ENCODE measurements at places on chromosomes 1 and 21.

DNA sequence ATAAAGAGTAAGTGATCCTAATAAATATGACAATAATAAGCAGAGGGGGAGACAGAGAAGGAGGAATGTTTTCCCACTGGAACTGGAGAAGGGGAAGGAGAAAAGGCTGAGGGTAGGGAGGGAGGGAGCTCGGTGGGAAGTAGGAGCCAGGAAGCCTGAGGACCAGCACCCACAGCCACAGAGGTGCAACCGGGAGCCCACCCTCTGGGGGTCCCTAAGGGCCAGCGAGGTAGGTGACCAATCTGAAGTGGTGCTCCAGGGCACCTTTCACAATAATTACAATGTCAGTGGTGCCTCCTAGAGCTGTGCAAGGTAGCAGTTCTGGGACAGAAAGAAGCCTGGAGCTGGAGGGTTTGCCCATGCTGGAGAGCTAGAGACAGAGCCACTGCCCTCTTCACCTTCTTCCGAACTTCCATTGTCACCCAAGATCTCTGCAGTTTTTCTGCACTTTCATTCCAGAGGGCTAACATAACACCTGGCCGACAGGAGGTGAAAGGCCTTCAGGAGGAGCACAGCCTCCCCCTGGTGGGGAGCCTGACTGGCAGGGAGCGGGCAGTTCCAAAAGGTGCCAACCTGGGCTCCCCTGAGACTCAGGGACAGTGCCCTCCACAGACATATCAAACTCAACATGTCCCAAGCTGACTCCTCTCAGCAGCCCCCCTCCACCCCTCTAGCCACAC is 4.1 kb upstream of the AHCYL1 start:
- DNase-seq = no peak

DNA sequence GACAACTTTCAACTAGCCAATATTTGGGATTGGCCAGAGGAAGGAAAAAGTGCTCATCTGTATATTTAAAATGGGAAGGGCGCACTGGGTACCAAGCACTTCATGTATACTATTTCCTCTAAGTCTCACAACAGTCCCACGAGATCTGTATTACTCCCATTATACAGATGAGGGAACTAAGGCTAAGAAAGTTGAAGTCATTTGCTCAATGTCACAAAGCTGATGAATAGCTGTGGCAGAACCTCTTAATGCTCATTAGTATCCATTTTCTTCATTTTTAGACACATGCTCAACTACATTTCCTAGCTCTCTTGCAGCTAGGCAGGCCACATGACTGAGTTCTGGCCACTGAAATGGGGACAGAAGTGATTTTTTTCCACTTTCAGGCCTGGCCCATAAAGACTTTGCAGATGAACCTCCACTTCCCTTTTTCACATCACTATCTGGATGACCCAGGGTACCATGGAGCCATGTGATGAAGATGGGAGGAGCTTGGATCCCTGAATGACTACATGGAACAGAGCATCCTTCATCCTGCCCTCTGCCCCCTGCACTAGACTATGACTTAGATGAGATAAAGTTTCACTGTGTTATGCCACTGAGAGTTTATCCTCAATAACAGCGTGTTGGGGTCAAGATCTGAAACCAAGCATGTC is 31.8 kb downstream of the ATF3 start:
- no peak for DNase-seq

GRCh38 chr1:203166192-203166940 is 9.3 kb downstream of the MYBPH start:
- DNase-seq = no peak

DNA sequence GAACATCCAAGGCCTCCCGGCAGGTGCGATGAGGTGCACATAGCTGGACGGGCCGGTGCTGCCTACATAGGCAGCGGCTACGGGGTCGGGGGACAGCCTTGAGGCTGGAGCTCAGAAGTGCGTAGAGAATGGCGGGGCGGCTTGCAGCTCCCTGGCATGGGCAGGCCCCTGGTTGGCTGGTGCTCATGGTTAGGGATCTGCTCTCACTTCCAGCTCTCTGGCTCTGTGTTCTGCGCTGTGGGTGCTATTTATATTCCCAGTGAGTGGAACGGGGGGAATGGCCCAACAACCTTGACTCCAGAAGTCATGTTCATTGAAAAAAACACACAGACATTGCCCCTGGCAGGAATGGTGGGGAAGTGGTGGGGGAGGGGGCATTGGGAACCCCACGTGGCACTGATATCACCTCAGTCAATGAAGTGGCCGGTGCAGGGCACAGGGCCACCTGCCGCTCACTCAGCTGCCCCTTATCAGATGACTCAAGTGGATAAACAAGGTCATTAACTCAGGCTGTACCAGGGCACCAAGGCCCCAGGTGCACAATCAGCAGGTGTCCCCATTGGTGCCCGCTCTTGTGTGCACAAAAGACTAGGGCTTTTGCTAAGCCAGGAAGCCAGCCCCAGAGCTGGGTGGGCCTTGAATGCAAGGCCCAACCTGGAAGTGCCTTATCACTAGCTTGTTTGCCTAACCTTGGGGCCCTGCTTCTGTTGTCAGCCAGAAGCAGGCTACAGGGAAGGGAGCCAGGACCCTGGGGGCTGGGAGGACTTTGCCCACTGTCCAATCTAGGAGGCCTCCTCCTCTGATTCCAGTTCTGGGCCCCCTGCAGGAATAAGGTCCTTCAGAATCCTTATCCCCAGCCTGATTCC is at the start of gene NR0B2:
NR0B2 (minus strand) TSS at position 222 of the 866 bp plus-strand sequence; CDS start at position 187, 35 bp downstream.
- DNase-seq = no peak

DNA sequence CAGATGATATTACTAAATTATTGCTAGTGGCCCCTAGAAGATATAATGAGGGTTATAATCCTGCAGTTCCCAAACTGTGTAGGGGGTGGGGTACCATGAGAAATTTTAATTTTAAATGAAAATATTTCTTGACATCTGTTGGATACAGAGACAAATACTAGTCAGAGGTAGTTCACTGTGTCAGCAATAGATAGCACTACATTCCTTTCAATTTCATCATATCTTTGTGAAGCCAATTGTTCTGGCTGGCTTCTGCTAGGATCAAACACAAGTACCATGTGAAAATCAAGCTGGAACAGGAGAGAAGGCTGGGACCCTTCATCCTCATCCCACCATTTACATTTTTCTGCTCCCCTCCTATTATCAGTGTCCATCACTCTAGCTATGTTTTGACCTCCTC is 208.1 kb downstream of the USH2A start:
- DNase-seq = no peak

- no peak for DNase-seq
Measured at GRCh38 chr1:5793516-5793915, 198.7 kb downstream of the NPHP4 start.

DNA sequence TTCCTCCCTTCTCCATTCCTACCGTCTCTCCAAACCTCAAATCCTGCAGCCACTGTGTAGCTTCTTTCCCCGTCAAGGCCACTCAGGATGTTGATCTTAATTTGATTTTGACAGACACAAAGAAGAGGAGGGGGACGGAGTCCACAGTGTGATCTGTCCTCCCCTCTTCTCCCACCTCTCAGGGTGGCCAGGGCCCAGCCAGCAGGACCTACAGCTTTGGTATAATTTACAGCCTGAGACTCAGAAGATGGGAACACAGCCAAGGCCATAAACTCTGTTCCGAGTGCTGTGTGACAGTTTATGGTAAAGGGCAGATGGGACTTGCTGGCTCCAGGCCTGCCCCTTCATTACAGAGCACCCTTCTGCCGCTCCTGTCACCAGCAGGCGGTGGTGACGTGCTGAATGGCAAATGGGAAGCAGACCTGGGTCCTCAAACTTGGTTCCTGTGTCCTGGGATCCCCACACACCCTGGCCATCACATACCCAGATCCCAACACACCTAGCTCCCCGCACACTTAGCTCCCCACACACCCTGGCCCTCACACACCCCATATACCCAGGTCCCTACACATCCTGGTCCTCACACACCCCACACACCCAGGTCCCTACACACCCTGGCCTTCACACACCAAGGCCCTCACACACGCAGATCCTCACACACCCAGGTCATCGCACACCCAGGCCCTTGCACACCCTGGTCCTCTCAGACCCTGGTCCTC is 71.6 kb downstream of the CD2 start:
- no peak for DNase-seq

DNA sequence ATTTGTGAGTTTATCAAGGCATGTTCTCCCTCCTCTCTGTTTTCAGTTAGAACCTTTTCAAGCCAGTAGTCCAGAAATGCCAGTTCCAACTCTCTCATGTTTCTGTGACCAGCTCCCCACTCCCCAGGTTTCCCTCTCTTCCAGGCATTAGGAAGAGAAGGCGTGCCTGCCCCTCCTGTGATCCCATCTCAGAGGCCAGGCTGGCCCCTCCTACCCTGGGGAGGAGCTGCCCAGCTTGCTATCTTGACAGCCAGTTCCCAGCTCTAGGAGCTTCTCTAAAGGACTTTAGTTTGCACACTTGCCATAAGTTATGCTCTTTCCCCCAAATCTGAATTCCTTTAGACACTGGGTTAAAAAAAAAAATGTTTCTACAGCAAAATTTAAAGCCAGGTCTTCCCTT is 8.9 kb downstream of the HYI start:
- DNase-seq = no peak

GRCh38 chr1:235843461-235843961 is 23.2 kb downstream of the LYST start:
- DNase-seq = no peak

DNA sequence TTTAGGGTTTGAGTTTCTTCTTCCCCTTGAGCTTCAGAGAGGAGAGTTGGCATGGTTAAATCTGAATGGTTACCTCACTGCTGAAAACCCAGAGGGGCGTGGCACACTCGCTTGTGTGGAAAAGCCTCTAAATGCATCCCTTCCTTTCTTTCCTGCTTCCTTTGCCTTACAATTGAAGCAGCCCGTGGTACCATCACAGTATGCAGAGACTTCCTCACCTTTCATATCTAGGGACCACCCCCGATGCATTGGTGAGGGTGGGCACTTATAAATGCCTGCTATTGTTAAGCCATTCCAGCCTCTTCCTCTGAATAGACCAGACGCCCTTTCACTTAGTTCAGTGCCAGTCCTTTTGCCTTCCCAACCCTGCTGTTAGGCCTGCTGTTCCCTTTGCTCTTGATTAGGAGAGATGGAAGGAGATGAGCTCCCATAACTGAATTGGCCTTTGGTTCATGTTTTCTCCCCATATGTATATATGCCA is 21.9 kb upstream of the LAX1 start:
- no peak for DNase-seq

- DNase-seq = no peak
Measured at GRCh38 chr1:200233393-200233792, 176.4 kb downstream of the ZNF281 start.

DNA sequence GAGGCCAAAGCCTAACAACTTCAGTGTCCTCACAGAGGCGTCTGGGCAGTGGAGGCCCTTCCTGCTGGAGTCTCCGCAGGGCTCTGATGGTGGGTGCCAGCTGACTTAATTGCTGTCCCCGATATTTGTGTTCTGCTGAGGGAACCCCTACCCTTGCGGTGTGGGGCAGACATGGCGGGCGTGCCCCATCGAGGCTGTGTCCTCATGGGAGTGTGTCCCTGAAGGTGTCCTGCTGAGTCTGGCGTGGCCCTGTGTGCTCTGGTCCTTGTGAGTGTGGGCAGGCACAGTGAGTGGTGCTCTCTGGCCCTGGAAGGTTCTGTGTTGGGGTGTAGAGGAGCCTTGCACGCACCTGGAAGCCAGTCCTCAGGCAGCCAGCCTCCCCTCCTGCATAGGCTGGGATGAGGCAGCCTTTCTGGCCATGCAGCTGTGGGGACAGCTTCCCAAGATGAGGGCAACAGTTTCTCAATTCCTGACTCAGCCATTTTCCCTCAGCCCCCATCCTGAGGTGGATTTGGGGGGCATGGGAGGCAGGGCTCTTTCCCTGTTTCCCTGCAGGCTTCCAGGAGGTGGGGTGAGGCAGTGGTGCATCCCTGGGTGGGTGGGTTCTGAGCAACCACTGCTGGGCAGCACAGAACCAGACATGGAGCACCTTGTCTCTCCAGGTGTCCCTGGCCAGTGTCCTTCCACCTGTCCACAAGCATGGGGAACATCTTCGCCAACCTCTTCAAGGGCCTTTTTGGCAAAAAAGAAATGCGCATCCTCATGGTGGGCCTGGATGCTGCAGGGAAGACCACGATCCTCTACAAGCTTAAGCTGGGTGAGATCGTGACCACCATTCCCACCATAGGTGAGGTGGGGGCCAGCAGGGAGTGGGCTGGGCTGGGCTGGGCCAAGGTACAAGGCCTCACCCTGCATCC is 6.5 kb downstream of the C1orf35 start:
- no peak for DNase-seq

- no peak for DNase-seq
Measured at GRCh38 chr1:100404821-100405220, 52.5 kb downstream of the CDC14A start.

DNA sequence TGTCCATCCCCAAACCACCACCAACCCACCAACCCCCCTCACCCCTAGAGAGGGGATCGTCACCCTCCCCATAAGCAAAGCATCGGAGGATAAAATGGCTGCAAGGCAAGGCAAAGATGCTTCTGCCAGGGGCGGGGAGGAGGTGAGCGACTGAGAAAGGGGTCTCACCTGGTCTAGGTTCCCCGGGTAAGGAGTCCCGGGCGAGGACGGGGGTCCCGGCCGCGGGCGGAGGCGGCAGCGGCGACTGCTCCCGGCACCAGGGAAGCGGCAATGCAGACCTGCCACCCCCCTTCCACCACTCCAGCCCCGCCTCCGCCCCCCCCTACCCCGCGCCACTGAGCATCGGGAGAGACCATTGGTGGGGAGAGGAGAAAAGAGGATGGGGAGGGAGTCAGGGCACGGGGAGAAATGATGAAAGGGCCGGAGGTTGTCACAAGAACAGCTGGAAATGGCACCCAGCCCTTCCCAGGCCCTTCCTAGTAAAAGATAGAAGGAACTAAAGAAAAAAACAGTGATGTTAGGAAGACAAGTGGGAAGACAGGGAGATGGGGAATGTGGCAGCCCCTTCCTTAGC is at the start of gene SV2A:
SV2A (minus strand) TSS at position 274 of the 574 bp plus-strand sequence. CDS start 4,004 bp downstream, outside the sequence.
- DNase-seq = no peak

- DNase-seq = no peak
Measured at GRCh38 chr1:187443939-187444338, 615.2 kb downstream of the PLA2G4A start.

GRCh38 chr1:6490181-6491080 is 1.0 kb downstream of the PLEKHG5 start:
- DNase-seq = peak; percentile 52

GRCh38 chr1:209421978-209422680 is 161.4 kb upstream of the CAMK1G start:
- DNase-seq = no peak

Data from activated CD8-positive, alpha-beta memory T cell treated with anti-CD3 and anti-CD28 coated beads for 48 hours (primary cell).